ENCODE measurements at places on chromosomes 7 and 10.

GRCh38 chr7:99943641-99944496 lies 14.4 kb upstream of the GJC3 start:
- DNase-seq: no peak

DNA sequence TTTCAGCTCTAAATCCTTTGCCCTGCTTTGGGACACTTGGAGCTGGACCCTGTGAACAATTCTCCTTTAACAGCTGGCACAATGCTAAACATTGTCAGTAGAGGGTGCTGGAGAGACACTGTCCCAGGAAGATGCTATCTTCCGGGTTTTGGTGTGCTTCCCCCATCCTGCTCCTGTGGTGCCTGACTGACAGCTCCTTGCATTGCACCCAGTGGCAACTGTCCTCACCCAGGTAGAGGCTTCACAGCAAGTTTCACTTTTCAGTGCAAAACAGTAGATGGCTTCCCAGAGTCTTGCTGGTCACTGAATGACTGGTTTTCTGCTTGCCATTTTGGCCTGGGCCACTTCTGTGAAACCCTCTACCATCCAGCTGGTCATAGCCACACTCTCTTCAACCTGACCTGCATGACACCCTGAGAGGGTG lies 77.3 kb downstream of the CDC14C start:
- no peak for DNase-seq

- no peak for DNase-seq
Observed at GRCh38 chr10:31962826-31963588, 34.4 kb upstream of the ARHGAP12 start.

DNA sequence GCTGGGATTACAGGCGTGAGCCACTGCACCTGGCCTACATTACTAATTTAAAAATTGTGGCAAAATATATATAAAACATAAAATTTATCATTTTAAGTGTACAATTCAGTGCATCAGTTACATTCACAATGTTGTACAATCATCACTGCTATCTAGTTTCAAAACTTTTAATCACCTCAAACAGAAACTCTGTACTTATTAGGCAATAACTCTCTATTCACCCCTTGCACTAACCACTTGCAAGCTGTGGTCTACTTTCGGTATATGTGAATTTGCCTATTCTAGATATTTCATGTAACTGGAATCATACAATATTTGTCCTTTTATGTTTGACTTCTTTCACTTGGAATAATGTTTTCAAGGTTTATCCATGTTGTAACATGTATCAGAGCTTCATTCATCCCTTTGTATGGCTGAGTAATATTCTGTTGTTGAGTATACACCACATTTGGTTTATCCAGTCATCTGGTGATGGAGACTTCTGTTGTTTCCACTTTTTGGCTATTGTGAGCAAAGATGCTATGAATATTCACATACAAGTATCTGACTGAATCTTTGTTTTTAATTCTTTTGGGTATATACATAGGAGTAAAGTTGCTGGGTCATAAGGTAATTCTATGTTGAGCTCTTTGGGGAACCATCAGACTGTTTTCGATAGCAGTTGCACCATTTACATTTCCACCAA lies 14.3 kb upstream of the ELOVL3 start:
- no peak for DNase-seq

DNA sequence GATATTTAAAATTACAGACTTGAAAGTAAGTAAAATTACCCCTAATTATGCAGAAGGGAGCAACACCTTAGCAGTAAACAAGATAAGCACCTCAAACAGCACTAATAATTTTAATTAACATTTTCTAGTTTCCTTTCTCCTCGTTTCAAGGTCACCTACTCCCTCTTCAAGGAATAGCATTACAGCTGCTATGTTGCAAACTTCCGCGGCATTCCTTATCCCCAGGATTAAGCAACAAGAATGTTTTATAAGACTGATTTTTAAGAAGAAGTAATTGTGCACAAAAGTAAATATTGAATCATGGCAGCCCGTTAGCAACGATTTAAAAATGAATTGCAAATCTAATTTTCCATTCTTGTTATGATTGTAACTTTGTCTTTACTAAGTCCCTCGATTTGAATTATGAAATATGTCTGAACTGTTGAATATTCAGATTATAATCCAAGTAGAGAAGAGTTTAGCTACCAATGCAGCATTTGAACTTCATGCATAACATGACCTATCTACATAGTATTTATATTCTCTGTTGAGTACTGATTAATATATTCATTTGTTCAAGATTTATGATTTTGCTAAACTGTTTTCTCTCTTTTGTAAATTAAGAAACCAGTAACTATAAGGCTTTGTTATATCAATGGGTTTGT lies 593.5 kb upstream of the MGMT start:
- DNase-seq: no peak

DNA sequence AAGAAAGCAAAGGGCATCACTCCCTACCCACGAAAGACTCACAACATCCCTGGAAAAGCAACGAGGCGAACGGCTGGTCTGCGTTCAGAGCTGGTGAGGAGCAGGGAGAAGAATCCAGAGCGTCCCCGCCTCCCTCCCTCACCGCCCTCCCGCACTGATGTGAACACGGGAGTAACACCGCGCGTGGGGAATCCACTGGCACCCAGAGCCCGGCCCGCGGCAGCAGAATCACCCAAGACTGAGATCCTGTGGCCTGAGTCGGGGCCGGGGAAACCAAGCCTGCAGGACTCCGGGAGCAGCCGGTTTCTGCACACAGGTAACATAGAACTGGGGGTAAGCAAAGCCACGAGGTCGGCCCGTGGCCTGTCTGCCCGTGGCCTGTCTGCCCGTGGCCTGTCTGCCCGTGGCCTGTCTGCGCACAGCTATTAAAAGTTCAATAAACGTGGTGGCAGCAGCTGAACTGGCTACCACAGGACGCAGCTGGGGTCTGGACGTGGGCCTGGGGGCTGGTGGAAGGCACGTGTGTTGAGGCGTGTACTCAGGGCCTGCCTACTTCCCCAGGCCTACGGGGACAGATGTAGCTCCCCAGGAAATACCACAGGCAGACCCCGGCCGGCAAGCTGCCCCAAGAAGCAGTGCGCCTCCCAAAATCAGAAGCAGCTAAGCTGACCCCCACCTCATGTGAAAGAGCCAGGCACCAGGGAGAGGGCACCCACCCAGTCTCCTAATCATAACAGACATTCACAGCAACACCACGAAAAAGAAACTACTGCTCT lies 23.0 kb downstream of the DIP2C start:
- DNase-seq: no peak

DNA sequence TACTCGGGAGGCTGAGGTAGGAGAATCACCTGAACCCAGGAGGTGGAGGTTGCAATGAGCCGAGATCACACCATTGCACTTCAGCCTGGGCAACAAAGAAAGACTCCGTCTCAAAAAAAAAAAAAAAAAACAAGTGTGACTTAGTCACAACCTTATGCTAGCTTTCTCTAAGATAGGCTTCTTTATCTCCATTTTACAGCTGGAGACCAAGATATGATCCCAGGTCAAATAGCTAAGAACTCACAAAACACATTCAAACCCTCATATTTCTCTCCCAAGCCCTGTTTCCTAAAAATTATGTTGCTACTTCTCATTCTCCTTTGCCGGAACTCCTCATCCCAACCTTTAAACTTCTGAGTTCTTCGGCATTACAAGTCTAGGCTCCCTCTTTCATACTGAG lies 13.0 kb upstream of the DHTKD1 start:
- no peak for DNase-seq

DNA sequence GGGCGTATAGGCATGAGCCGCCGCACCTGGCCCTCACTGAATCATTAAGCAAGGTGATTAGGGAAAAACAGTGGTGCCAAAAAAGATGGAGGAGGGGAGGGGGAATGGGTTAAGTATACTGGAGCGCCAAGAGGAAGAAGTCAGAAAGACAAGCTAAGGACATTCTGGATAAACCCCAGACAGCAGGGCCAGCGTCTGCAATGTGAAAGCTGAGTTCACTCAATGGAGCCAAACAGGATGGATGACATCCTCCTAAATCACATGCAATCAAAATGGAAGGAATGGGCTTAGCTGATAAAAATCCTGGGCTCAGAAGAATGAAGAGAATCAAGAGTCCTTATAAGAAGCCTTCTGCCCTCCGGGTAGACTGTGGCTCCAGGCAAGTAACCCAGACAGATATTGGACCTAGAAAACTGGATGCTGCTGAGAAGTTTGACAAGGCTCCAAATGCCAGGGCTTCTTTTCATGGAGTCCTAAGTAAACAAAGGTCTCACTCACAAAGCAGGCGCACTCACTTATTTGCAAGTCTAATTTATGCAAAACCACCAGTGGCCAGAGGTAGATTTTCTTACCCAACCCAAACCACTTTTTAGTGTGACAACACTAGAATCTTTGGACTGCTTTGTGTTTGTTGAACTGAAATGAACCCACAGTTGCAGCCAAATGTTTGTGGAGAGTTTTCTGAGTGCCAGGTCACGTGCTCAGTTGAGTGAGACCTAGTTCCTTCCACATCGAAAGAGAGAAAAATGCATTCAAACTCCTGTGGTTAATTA lies 519.1 kb upstream of the AUTS2 start:
- DNase-seq: no peak

- no peak for DNase-seq
Observed at GRCh38 chr10:37379991-37380390, 254.6 kb downstream of the ANKRD30A start.

DNA sequence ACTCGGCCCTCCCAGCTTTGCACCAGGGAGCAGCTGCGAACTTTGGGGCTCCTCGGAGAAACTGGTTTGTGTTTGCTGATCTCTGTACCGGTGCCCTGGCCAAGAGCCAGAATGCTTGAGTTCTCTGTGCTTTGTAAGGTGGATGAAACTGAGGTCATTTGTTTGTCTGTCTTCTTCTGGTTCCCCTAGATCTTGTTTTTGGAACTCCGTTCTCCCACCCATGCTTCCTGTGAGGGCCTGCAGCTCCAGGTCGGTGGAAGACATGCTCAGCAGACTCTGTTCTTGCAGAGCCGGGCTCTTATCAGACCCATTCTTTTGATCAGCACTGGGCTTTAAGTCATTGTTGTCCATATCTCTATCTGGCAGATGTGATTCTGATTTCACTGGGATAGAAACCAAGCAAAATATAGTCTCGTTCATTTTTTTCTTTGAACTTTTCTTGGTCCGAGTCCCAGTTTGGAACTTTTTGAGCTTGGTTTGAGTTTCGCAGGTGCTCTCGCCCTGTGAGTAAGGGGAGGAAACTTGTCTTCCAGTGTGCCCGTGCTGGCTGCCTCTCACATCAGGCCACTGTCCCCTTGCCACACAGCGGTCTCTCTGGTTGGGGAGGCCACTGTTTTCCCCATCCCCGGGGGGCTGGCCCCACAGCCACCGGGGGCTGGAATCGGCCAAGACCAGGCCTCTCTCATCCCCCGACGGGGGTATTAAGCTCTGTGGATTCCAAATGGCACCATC lies 31.2 kb downstream of the JCAD start:
- DNase-seq: no peak

GRCh38 chr7:141945356-141945755 lies 1.4 kb downstream of the CLEC5A start:
- DNase-seq: no peak

DNA sequence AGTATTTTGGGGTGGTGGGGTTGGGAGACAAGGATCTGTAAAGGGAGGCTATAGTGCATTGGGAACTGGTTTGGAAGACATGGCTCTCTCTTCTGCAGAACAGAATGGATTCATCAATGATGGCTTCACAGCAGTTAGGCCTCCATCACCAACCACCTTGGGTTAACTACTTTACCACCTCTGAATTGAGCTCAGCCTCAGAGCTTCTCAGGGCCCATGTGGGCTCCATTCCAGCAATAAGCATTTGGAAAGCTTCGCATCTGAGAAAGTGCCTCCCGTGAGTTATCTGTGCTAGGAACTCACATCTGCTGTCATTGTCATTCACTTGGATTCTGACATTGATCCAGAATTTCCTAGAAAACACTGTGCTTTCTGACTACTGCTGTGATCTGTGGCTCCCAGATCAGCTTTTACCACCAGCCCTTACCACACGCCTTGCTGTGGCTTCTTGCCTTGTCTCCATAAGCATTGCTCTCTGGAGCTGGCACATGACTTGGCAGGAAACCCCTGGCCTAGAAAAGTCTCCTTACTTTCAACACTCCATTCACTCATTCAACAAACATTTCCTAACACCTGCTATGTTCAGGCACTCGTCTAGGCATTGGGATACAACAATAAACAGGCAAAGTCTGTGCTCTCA lies 70.7 kb upstream of the ADO start:
- no peak for DNase-seq

DNA sequence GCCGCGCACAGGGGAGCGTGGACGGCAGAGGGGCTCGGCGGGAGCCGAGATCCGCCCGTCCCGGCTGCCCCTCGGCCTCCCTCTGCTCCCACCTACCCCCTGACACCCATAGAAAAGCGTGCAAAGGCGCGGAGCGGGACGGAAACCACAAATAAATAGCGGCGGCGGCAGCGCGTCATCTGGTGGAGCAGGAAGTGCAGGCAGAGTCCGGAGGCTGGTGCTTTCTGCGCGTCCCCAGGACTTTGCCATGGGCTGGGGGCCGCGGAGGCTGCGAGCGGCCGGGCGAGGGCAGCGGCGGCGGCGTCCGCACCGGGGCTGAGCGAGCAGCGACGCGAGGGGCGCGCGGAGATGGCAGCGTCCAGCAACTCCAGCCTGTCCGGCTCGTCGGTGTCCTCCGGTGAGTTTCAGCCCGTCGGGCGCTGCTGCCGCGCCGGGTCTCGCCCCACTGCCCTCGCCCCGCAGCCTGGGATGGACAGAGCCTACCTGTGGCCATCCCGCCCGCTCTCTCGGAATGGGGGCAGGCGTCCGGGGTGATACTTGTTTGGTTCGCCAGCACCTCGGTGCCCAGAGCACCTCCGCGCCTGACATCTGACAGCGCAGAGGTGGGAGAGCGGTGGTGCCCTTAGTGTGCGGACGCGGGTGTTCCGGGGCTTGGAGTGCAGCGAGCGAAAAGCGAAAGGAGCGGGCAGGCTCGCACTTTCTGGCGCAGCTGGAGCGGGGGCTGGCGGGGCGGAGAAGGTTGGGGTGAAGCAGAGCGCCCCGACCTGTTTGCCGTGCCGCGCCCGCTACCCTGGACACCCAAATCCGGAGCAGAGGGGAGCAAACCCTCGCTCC lies at the start of gene CHN2:
TSS of gene CHN2 (plus strand) at position 182 of the 834 bp plus-strand sequence.
- no peak for DNase-seq

DNA sequence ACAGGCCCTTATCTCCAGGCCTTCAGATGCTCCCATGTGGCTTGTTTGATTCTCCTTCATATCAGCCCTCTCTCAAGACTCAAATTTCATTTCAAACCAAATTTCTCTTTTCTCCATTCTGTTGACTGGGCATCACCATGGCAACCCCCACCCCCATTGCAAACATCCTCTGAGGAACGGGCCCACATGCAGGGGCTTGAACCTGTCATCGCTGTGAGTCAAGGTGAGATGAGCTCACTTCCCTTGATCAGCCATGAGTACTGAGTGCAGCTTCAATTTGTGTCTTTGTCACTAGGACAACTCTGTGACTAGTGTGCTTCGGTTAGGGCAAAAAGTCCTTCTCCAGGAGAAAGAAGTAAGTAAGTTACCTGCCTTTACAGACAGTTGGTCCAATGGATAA lies 41.9 kb downstream of the CALML3 start:
- no peak for DNase-seq

DNA sequence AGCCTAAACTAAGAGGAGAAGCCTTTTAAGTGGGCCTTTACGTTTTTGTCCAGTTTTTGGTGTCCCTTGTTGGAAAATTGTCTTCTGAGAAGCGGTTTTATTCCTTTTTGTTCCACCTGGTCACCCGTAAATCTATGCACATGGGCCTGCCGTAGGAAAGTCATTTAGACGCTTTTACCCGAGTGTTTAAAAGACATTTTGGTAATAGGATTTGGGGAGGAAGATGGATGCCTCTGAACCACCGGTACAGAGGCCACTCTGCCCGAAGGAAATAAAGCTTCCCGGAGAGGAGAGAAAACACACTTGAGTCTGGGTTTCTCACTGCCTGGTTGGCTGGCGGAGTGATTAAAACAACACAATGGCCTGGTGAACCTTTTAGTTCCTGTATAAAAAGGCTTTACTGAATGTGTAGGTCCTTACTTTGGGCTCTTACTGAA lies 760 bp downstream of the THNSL1 start:
- DNase-seq: no peak

- DNase-seq: no peak
Observed at GRCh38 chr10:127364034-127364433, 167.6 kb upstream of the INSYN2A start.

Data from stimulated activated CD8-positive, alpha-beta memory T cell treated with anti-CD3 and anti-CD28 coated beads, Interleukin-4, amount 100 ng/mL, for 1 hour (primary cell).